Activated CD4-positive, alpha-beta T cell treated with anti-CD3 and anti-CD28 coated beads, Interleukin-10, Interleukin-2, amounts not matched to agents 100 ng/mL and 50 ng/mL, durations not matched to agents 16 hours and 8 hours (primary cell): ENCODE measurements at places on chromosomes 7 and 10.

DNA sequence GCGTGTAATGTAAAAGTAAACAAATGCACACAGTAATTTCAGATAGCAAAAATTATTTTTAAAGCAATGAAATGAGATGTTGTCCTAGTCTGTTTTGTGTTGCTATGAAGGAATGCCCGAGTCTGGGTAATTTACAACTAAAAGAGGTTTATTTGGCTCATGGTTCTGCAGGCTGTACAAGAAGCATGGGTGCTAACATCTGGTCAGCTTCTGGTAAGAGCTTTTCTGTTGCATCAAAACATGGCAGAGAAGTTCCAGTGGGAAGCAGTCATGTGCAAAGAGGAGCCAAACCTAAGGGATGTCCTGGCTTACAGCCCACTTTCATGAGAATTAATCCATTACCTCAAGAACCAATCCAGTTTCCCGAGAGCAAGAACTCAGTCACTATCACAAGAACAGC, 62.9 kb upstream of the MNX1 start:
- no peak for DNase-seq

- no peak for DNase-seq
Measured at GRCh38 chr7:141358386-141358785, 192.8 kb upstream of the AGK start.

DNA sequence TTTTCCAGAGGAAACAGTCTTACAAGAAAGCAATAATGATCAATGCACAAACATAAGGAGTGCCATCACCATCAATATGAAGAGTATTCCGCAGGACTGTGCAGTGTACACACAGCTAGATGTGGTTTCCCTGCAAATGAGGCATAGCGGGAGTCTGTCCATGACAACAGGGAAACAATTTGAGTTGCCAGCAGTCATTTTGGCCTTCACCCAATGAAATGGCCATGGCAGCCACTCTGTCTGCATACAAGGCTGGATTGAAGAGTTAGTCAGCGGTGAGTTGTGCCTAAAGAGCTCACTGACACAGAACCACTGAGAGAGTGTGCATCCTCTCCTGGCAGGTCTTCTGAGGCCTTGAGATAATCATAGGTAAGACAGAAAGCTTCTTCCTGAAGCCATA, 303.3 kb downstream of the IPMK start:
- no peak for DNase-seq

GRCh38 chr10:75210282-75211006, at the start of gene VDAC2:
Gene VDAC2 (plus strand): TSS chr10:75210796. CDS start chr10:75211159, 363 bp downstream.
- peak; percentile 96 for DNase-seq

- DNase-seq, result no peak
Measured at GRCh38 chr10:10657139-10657760, 360.4 kb upstream of the CELF2 start.
